ENCODE measurements at places on chromosomes 5 and 9.

DNA sequence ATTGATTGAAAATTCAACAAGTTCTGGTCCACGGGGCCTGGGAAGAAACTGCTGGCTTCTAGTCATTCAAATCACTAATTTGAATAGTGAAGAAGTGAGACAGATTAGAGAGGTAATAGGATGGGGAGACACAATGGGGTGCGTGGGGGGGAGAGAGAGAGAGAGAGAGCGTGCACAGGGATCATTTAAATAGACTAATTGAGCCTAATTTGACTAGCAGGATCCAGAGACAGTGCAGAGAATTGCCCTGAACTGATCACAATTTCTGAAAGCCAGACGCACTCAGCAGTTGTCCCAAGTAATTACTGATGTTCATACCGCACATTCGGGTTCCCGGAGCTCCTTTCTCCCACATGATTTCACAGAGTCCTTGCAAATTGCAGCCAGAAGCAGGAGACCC lies 50.3 kb upstream of the C5orf58 start:
- no peak for DNase-seq

GRCh38 chr5:65812648-65813047 lies 90.6 kb downstream of the NLN start:
- DNase-seq, result no peak

GRCh38 chr9:114149765-114150340 lies 5.5 kb upstream of the COL27A1 start:
- DNase-seq, result no peak

GRCh38 chr5:80760680-80761079 lies 105.9 kb upstream of the DHFR start:
- DNase-seq, result no peak

- DNase-seq, result no peak
Measured at GRCh38 chr9:106324591-106325280, 538.2 kb upstream of the ZNF462 start.

- no peak for DNase-seq
Measured at GRCh38 chr5:131533836-131534235, 101.2 kb downstream of the RAPGEF6 start.

DNA sequence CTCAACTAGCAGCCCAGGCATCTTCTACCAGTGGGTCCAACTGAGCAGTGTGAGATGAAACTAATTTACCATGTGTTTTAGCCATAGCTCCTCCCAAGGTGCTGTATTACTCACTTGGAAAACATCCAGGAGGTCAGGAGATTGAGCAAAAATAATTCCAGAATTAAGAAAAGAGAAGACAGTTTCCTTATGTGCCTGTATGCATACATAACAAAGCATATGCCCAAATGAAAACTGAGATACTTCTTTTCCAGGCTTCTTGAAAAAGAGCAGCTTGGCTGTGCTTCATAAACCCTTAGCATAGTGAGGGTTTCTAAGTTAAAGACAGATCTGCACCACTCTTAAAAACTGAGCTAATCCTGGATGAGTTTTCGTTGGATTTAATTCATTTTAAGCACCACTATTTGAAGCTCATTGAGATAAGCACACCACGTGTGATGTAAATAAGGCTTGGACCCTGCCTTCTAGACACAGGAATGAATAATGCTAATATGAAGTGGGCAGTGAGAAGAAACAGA lies 119.4 kb downstream of the ADAMTS12 start:
- no peak for DNase-seq

DNA sequence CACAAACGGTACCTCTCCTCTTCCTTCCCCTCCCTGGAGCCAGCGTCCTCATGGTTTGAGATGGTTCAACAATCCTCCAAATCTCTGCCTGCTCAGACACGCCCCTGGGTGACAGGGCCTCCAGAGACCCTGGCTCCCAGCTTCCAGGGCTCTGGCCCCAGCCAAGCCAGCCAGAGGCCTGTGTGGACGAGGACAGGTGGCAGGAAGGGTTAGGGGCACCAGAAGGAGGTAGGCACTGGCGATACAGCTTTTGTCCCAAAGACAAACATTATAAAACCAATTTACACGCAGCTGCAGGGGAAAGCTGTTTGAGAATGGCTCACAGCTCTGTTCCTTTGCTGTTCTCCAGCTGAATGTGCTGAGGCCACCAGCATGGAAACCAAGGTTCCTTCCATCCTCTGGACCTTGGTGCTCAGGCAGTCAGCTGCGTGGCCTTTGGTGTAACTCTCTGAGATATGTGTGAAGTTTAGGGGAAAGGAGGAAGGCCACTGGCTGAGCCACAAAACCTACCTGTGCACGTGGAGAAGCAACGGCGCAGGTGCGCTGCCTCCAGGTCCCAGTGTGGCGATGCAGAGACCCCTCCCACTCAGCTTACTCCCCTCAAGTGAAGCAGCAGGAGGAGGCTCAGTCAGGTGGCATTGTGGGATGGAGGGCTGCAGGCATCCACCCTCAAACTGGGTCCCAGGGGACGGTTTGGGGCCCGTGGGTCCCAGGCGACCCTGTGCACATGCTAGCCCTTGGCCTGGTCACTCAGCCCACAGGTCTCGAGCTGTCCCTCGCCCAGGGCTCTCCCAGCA lies 4.3 kb upstream of the QRFP start:
- no peak for DNase-seq

- DNase-seq, result no peak
Measured at GRCh38 chr5:108615216-108615615, 132.5 kb upstream of the FER start.

DNA sequence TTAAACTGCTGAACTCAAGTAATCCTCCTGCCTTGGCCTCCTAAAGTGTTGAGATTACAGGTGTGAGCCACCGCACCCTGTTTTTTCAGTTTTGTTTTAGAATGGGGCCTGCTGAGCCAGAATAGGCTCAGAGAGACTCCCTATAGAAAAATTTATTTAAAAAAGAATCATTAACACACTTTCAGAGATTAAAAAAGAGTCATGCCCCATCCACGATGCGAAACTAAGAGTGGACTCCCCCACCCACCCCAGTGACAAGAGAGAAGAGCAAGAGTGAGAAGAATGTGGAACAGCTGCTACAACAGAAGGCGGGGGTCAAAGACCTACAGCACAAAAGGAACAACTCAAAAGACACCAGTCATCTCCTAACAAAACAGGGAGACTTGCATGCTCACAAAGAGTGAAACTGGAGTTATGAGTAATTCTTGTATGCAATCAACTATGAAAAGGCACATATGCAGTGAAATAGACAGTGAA lies 47.2 kb downstream of the GLDC start:
- DNase-seq, result peak; percentile 87

- no peak for DNase-seq
Measured at GRCh38 chr5:130386155-130386554, 481.9 kb downstream of the CHSY3 start.

DNA sequence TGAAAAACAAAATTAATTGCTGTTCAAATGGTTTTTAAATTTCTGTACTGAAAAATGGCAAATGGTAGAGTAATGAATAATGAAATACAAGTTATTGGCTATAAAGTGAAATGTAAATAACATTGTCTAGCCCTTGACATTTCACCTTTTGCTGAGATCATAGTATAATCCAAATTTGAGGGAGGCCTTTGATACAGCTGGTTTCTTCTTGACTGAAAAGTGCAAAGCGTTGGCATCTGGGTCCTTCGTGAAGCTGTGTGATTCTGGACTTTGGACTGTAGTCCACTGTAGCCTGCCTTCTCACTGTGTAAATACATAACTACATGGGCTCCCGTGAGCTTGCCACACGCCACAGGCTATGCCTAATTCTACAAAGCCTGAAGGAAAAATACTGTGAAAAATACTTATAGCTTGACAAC lies 52.3 kb downstream of the ARHGEF28 start:
- DNase-seq, result no peak

DNA sequence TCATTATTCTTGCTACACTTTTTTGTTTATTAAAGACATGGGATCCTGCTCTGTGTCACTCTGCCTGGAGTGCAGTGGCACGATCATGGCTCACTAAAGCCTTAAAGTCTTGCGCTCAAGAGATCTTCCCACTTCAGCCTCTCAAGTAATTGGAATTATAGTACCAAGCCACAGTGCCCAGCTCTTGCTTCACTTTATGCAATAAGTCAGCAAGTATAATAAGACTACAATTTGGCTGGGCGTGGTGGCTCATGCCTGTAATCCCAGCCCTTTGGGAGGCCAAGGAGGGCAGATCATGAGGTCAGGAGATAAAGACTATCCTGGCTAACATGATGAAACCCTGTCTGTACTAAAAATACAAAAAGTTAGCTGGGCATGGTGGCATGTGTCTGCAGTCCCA lies 5.9 kb downstream of the C9orf153 start:
- no peak for DNase-seq

DNA sequence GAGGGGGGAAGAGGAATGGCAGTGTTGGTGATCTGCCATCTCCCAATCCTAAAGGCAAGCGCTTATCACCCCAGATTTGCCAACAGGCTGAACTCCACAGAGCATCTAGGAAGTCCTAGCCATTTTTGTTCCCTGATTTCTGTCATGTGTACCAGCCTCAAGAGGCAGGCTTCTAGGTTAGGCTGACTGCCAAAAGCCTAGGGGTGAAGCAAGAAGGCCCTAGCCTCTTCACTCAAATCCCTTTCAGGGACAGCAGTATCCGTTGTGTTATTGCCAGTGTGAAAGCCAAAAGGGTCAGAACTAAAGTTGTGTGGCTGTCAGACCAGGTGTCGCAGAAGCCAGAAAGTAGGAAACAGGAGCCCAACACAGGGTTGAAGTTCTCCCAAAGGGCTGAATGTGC lies 14.7 kb downstream of the IGIP start:
- no peak for DNase-seq

- DNase-seq, result no peak
Measured at GRCh38 chr9:18190671-18191374, 283.1 kb upstream of the ADAMTSL1 start.

DNA sequence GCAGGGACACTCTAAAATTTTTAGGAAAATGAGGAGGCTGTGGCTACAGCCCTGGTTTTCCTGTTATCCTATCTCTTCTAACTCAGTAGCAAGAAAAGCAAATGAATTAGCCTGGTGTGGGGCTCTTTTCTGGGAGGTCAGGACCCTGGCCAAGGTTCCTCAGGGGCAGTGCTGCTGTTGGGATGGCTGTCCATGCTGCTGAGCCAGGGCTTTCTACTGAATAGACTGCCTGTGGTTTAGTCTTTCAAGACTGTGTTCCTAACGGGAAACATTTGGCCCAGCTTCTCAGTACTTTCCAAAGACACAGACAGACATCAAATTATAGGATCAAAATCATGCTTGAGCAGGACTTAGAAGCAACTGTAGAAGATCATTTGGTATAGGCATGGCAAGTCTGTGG lies 18.1 kb downstream of the TNC start:
- DNase-seq, result no peak

GRCh38 chr9:93491593-93492232 lies 38.3 kb upstream of the FAM120AOS start:
- no peak for DNase-seq

GRCh38 chr5:177983763-177984583 lies 12.1 kb downstream of the PROP1 start:
- no peak for DNase-seq

- DNase-seq, result no peak
Measured at GRCh38 chr5:165139262-165139661, 1633.8 kb downstream of the MAT2B start.

DNA sequence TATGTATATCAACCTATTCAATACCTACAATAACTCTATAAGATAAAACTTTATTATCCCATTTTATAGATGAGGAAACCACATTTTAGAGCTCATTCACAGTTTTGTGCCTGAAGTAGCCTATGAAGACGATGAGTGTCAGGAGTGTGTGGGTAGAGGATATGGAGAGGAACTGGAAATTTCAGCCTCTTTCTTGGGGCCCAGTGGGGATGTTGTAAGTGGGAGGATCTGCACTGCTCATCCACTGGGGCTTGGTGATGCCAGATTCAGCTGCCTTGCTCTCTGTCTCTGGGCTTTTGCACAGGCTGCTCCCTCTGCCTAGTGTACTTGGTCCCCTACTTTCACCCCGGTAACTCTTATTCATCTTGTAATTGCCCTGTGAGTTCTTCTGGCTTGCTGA lies 194.7 kb downstream of the SREK1 start:
- DNase-seq, result no peak

DNA sequence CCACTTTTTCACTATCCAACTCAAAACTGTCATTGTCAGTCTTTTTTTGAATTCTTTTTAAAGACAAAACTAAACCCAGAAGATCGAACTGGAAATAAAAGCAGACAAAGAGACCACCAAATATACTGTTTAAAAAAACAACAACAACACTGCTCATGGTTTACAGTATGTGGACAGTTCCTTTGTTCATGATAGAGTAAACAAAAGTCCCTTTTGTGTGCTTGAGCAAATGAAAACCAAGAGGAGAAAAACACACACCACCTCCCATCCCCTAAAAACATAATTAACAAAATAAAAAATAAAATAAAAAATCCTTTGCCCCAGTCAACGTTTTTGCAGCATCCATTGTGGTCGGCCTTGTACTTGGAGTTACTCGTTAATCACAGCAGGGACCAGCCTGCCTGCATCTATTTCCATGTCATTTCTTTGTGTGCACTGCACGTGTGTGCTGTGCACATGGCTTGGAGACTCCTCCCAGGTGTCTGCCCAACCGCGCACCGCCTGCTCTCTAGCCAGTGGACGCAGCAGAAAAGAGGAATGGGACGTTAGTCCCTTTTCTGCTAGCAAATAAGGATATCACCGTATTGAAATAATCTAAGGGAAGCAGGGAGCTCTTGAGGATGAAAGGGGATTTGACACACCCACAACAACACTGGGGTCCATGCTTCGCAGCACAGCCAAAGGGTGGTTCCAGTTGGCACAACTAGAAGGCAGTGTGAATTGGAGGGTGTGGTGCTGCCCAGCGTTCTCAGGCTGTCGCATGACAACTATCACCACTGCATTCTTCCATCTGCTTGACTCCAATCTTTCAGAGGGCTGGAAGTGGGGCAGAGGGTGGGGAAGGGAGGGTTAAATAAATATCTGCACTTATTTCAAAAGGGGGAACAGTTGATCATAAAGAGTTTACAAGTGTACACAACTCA lies 130.0 kb downstream of the SEMA6A start:
- no peak for DNase-seq

- peak; percentile 81 for DNase-seq
Measured at GRCh38 chr5:157328277-157328912, 62.5 kb downstream of the CYFIP2 start.

DNA sequence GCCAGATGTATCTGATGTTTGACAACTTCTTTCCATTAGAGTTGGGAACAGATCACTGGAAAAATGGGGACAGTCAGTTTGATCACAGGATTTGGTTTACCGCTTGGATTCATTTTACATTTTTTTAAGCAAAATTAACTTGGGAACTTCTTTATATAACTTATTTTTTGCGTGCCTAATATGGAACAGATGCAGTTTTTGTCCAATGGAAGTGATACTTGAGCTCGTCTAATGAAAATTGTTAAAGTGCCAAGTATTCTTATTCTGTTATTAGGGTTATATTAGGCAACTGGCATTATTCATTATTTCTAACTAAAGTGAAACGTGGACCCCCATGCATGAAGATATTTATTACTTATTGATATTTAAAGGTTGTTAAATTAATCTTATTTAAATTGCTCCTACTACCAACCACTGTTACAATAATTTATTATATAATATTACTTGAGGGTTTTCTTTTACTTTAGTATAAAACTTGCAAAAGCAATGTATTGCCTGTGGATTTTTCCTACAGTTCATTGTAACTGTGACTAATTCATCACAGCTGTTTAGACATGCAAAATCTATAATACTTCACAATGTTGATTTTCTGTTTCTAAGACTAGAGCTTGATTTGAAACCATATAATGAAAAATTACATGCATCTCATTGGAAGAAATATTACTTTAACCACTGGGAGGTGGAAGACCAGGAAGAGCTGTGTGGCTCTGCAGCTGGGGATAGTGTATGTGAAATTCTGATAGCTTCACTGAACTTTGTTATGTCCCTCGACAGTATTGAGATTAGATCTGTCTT lies 787.3 kb upstream of the WWC1 start:
- DNase-seq, result no peak

All from activated CD4-positive, alpha-beta T cell treated with anti-CD3 and anti-CD28 coated beads, Interleukin-2, Interleukin-4, amounts not matched to agents 100 ng/mL and 50 ng/mL, durations not matched to agents 16 hours and 8 hours (primary cell).